GM19239 (cell line): ENCODE measurements at places on chromosomes 12 and 14.

DNA sequence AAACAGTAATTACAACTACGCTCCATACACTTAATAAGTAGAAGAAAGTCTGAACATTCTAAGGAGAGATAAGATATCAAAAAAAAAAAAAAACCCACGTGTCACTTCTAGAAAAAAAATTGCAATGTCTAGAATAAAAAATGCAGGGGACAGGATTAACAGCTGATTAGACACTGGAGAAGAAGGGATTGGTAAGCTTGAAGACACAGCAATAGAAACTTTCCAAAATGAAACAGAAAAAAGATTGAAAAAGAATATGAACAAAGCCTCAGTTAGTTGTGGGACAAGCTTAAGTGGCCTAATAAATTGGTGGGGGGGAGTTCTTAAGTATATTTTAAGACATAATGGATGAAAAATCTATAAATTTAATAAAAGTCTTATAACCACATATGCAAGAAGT is 105.5 kb downstream of the PTPRR start:
- no peak for DNase-seq

DNA sequence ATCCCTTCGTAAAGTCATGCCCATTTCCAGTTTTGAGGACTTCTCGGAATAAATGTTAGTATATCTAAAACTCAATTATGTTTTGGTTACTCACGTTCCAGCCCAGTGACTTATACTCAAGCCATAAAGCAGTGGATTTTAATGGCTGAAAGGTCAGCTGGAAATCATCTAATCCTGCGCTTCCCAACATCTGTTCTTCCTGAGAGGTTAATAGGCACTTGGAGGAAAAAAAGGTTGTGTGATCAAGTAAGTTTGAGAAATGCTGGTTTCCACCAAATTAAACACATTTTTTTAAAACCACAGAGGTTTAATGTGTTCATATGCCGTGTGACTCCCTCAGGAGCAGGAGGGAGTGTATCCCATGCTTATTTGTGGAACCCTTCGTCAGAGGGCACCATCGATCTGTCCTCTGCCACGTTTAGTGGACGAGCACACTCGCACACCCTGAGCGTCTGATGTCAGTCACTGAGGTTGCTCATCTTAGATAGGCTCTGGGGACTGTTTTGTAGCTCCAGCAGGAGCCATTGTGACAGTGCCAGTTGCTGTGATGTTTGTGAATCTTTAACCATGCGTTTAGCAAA is 41.4 kb downstream of the FBXL14 start:
- no peak for DNase-seq

GRCh38 chr12:19093218-19093617 is 36.3 kb upstream of the PLEKHA5 start:
- no peak for DNase-seq

DNA sequence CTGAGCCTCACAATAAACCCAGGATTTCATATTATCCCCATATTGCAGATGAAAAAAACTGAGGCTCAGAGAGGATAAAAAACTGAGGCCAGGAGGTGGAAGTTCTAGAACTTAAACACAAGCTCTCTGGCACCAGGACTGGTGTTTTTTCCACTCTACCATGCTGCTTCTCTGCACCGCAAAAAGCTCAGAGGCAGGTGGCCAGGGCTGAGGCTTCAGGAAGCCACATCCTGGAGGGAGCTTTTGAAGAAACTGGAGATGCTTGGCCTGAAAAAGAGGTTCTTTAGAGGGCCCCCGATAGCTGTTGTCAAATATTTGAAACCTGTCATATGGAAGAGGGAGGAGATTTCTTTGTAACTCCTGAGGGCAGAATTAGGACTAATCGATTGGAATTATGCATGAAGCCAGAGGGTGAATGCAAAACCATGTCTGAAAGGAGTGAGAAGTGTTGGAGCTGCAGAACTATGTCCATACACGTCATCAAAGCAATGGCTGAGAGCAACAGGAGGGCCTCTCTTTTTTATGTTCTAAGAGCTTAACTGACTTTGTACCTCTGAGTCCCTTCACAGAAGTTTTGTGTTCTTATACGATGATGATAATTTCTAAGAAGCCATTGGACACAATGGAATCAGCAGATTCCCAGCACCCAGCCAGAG is 448.6 kb downstream of the FUT8 start:
- DNase-seq = no peak

DNA sequence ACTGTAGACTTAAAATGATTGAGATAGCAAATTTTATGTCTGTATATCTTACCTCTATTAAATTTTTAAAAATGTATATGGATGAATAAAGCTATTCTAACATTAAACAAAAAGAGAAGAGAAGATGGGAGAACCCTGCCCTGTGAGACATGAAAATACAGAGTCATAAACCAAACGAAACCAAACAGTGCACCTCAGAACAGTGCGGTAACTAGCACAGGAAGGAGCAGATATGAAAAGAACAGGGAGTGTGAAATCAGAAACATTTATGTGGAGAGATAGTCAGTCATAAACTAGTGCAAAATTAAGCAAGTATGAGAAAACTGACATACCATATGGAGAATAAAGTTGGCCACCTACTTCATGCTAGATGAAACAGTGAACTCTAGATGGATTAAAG is 135.1 kb downstream of the ERC1 start:
- no peak for DNase-seq

DNA sequence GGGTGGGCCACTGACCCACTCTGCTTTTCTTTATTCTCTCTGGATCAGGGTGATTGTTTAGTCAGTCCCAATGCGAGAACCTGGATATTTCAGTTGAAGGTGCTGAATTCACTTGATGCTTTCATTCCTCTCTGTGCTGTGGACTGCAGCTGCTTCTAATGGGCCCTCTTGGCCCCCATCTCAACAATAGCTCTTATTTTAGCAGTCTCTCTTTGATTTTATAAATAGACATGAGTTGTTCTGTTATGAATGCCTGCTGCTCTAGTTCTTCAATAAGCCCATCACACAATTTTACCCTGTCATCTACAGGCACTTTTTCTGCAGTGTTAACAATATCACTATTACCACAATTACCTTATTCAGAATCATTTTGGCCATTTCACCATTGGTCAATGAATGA is 54.1 kb upstream of the YARS2 start:
- DNase-seq = no peak

DNA sequence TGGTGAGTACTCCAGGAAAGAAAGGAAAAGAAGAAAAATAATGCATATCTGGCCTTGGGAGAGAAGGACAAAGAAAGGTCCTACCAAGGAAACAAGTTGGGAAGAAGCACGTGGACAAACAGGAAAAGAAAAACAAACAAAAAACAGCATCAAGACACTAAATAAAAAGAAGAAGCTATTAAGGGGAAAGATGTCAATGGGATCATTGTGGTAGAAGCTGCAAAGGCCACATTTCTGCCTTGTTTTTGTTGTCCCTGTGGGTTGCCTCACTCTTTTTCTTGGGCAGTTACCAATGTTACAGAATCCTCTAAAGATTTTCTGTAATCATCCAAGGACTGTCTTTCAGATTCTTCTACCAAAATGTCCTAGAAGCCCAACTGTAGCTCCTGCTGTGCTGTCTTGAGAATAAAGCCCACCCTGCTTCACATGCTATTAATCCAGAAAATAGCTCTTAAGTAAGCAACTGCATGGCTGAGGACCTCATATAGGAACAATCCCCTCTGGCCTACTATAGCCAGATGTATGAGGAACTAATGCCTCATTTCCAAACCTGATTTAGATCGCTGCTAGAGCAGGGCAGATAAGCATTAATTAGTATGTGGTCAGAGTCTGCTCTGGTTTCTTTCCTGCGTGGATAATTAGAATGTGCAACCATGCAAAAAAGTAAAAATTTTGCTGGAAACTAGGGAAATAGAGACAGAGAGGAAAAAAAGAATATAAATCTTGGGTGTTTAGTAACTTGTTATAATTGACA is 10.2 kb upstream of the CPNE8 start:
- no peak for DNase-seq

- DNase-seq = no peak
Measured at GRCh38 chr12:52010152-52010622, 3.4 kb downstream of the TAMALIN start.

- no peak for DNase-seq
Measured at GRCh38 chr14:24475261-24475660, 32.7 kb upstream of the SDR39U1 start.

GRCh38 chr12:76653342-76653741 is 93.8 kb upstream of the OSBPL8 start:
- DNase-seq = no peak

- DNase-seq = no peak
Measured at GRCh38 chr12:112967858-112968257, 10.5 kb upstream of the OAS2 start.

DNA sequence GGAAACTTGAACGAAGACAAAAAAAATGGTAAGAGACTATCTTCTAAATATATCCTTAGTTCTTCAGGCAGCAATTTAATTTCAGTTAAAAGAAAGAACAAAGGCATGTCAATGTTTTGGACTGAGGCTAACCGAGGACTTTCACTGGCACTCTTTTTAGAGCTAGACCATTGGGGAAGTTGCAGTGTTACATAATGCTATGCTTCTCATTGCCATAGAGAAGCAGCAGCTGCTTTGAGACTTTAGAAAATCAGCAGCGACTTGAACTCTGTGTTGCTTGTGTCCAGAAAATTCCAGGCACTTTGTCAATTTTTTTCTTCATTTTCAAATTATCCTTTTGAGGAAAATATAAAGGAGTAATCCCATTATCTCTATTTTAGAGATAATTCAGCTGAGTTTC is 964.2 kb downstream of the NRXN3 start:
- no peak for DNase-seq

- DNase-seq = no peak
Measured at GRCh38 chr12:5771756-5772155, 173.3 kb downstream of the ANO2 start.
